ENCODE measurements at places on chromosomes 6 and 20.
A peak's percentile ranks its signal among the peaks of the same experiment; 100 is the strongest.

GRCh38 chr6:19424853-19425252 lies 412.3 kb upstream of the ID4 start:
- DNase-seq, result no peak

GRCh38 chr6:39102071-39102820 lies 12.7 kb downstream of the SAYSD1 start:
- no peak for DNase-seq

DNA sequence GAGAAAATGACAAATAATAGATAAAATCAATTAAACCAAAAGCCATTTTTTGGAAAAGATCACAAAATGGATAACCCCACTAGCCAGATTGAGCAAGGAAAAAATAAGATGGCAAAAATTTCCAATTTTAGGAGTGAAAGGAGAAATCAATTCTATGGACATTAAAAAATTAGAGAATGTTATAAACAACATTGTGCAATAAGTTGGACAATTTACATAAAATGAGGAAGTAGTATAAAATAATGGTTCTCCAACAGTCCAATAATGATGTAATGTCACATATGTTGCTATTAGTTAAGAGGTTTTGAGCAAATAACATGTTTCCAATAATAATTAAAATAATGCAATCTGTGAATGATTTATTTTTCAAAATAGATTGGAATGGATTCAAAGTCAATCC lies 3.1 kb upstream of the SNAP91 start:
- no peak for DNase-seq

- DNase-seq, result no peak
Measured at GRCh38 chr6:120854583-120854982, 479.7 kb downstream of the TBC1D32 start.

GRCh38 chr6:12577124-12577850 lies 139.3 kb upstream of the PHACTR1 start:
- peak; percentile 19 for DNase-seq

GRCh38 chr6:52087498-52087999 lies at the start of gene PKHD1:
Gene PKHD1, minus strand, starts transcription at chr6:52087613. Its CDS starts 2,680 bp downstream, at chr6:52084933.
- peak; percentile 79 for DNase-seq

- DNase-seq, result no peak
Measured at GRCh38 chr6:56550301-56550700, 92.4 kb downstream of the DST start.

DNA sequence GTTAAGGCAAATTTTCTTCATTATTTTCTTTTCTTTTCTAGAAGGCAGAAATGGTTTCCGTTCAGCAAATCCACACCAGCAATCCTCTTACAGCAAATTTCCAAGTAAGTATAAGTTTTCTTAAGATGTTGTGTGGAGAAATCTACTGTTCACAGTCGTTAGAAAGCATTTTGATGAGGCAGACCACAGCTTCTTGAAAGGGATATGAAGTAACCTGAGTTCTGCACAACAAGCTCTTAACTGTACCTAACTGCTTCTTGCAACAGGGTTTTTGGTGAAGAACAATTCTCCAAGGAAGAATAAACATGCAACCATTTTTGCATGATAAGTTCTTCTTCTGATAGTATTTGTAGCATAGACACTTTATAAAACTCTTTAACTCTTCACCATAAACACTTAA lies 45.3 kb upstream of the STXBP5 start:
- DNase-seq, result no peak
